ENCODE measurements at places on chromosomes 13 and 19.

DNA sequence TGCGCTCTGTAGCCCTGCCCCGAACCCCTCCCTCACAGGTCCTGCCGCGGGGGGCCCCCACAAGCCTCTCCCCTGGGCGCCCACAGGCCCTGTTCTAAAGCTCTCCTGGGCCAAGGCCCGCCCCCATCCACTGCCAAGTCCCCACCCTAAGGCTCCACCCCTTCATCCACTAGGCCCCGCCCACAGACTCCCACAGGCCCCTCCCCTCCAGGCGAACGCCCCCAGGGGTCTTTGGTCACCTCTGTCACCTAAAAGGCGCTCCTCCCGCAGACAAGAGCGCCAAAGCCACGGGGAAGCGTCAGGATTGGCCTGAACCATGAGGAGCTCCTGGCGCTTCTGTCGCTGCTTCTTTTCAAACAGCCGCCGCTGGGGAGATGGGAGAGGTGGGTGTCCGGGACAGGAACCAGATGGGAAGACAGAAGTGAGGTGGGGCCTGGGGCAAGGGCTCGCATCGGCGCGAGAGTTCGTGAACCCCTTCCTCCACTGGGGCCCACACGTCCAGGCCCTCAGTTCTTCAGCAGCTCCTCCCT lies 2.3 kb downstream of the TULP2 start:
- peak; percentile 49 for DNase-seq

- no peak for DNase-seq
These were observed 23.3 kb downstream of the PRR12 start for GRCh38 chr19:49614096-49614833.

DNA sequence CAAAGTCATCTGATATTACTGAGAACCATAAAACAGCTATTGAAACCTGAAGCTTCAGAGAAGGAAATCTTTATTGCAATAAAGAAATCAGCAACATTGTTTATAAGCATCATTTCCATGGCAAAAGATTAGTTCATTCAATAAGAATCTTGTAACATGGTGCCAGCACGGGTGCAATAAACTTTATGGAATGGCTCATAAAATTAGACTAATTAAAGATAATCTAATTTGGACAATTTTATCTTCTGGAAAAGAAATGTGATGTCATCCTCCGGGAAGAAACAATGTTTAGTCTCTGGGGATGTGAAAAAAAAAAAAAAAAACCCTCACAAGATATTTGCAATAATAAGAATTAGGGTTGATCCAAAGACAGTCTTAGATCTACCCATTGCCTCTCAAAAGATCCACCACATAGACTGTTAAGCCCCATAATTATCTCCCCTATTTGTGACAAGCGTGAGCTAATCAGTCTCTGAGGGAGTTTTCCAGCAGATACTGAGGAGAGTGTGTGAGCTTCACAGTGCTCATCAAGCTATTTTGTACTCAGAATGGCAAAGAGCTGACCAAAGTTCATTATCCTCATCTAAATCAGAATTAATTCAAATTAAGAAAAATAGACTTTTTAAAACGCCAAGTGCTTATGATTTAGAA lies 297.0 kb upstream of the EDNRB start:
- DNase-seq: no peak

- DNase-seq: no peak
These were observed 19.6 kb downstream of the ELL start for GRCh38 chr19:18502246-18502637.

GRCh38 chr19:39325778-39326665 lies 5.4 kb upstream of the LRFN1 start:
- DNase-seq: no peak

DNA sequence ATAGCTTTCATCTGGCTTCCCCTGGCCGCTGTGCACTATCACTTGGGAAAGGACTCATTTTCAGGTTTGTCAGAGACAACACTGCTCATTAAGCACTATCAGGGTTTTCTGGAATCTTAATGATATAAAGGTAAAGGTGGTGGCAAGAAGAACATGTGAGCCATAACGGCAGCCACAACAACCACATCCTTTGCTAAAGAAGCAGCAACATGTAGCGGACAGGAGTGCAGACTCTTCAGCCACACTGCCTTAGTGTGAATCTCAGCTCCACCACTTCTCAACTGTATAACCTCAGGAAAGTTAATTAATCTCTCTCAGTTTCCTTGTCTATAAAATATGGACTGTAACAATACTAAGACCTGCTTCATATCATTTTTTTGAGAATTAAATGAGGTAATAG lies 24.1 kb upstream of the MIR17HG start:
- no peak for DNase-seq

DNA sequence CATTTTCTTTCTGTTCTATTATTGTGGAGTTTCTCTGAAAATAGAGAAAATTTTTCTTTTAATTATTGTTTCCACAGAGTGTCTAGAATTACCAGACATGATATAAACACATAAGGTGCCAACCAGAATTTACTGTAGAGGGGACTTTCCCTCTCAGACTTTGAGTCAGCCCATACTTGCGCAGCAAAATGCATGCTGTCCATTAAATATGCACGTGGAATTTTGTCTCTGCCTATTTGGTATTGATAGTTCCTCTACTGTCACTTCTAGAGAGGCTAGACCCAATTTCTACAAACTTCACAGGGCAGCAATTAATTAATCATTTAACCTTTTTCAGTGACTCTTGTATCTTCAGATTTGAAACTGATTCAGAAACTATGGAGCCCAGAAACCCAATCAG lies 8.9 kb downstream of the ZNF93 start:
- DNase-seq: no peak

- no peak for DNase-seq
These were observed 537 bp downstream of the NAT14 start for GRCh38 chr19:55485439-55486011.

DNA sequence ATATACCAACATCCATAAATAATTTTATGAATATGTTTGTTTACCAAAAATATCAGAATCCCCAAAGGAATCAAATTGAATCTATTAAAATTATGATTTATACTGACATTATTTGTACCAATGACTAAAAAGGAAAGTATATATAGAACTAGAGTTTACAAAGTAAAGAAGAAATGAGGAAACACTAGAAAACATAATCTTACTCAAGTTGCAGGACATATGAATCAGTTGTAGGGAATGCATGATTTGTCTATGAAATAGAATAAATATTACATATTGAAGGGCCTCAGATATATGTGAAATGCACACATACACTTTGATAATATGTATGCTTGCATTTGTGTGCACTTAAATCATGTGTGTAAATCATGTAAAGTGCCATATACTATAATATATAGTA lies 1466.4 kb downstream of the EFNB2 start:
- DNase-seq: no peak

- no peak for DNase-seq
These were observed 62.4 kb downstream of the URI1 start for GRCh38 chr19:30004403-30004802.

DNA sequence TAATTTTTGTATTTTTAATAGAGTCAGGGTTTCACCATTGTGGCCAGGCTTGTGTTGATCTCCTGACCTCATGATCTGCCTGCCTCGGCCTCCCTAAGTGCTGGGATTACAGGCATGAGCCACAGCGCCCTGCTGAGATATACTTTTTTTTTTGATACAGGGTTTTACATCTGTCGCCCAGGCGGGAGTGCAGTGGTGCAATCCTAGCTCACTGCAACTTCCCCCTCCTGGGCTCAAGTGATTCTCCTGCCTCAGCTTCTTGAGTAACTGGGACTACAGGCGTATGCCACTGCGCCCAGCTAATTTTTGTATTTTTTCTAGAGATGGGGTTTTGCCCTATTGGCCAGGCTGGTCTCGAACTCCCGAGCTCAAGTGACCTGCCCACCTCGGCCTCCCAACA lies 2.0 kb downstream of the COLGALT1 start:
- DNase-seq: no peak

GRCh38 chr19:40465025-40465556 lies 454 bp downstream of the BLVRB start:
- DNase-seq: no peak

GRCh38 chr19:36489118-36489919 lies at the start of gene ZNF566:
Gene ZNF566, minus strand, starts transcription at chr19:36489561. Its CDS starts 13,004 bp downstream, at chr19:36476557.
- DNase-seq: peak; percentile 89

GRCh38 chr19:2756477-2756876 lies 16.7 kb upstream of the SLC39A3 start:
- DNase-seq: no peak

DNA sequence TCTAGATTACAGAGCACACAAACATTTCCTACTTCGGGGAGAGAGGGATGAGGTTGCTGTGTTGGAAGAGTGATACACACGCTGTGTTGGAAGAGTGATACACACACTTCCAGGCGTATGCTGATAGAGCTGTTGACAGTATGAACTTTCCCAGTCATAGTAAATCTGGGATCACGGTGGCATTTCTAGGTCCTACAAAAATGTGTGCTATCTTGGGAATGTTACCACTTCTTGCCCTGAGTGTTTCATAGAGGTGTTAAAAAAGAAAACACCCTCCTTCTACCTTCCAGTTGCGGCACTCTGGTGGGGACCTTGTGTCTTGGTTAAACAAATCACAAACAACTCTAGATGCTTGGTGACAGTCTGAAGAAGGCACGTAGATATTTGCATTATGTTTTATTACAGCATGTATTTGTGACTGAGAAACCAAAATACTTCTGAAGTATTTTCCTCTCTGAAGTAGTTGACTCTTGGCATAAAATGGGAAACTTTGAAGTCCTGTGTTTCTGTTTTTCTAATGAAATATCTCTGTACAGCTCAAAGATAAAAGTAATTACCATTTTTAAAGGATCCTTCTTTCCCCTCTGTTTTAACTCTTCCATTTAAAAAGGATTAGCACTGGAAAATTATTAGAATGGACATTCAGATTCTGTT lies 52.5 kb downstream of the ARHGAP35 start:
- DNase-seq: no peak

- DNase-seq: peak; percentile 91
These were observed at the start of gene PIAS4 for GRCh38 chr19:4007021-4007835. Gene PIAS4, plus strand, starts transcription at chr19:4007736. Its CDS starts 25 bp downstream, at chr19:4007761.

GRCh38 chr13:113425941-113426590 lies 27.2 kb downstream of the ADPRHL1 start:
- no peak for DNase-seq

DNA sequence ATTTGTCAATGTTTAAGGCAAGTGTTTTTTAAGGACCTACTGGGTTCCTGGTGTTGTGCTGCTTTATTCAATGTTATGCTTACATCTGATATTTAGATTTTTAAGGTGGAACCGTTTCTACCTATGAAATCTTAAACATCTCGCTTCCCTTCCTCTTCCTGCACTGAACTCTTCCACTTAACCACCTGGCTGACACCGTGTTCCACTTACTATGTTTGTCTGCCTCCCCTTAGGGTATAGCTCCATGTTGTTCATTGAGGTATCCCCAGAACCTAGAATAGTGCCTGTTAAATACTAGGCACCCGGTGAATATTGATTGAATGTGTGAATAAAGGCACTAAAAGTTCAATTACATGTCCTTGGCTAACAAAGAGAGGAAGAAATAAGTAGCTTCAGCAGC lies 104.9 kb downstream of the RNF17 start:
- DNase-seq: no peak

DNA sequence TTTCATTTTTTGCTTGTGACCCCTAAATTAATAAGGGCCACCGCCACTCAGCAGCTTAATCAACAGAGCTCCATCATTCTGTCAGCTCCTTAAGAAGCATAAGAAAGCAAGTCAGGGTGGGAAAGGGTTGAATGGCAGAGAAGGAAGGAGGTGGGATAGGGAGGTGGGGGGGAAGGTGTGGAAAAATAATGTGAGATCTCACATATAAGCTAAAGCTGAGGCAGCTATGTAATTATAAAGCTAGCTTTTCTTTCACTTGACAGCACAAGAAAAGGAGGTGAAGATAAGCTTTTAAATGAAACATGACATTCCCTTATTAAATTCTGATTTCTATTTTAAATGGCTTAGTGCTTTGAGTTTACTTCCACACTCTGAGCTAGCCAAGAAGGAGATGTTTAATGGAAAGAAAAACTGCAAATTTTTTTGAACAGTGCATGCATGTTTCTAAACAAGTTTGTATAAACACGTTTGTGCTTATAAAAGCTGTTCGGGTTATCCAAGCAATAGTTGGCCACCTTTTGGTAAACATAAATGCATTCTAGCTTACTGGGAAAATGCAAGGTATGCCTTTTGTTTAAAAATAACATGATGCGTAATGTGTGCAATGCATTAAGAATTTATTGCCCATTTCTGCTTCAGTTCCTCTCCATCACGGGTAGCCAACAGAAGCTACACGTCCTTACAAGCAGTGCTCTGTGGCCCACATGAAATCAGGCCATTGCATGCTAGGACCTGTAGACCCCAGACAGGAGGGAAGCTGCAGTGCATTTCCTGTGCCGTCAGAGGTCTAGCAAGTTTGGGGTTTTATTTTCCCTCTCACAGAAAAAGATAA lies 96.2 kb downstream of the LHFPL6 start:
- no peak for DNase-seq

GRCh38 chr19:12464769-12465168 lies 19.8 kb downstream of the ZNF709 start:
- DNase-seq: no peak

- DNase-seq: no peak
These were observed 20.1 kb upstream of the MRI1 start for GRCh38 chr19:13744174-13744573.

- no peak for DNase-seq
These were observed 24.0 kb downstream of the UQCRFS1 start for GRCh38 chr19:29189033-29189360.

DNA sequence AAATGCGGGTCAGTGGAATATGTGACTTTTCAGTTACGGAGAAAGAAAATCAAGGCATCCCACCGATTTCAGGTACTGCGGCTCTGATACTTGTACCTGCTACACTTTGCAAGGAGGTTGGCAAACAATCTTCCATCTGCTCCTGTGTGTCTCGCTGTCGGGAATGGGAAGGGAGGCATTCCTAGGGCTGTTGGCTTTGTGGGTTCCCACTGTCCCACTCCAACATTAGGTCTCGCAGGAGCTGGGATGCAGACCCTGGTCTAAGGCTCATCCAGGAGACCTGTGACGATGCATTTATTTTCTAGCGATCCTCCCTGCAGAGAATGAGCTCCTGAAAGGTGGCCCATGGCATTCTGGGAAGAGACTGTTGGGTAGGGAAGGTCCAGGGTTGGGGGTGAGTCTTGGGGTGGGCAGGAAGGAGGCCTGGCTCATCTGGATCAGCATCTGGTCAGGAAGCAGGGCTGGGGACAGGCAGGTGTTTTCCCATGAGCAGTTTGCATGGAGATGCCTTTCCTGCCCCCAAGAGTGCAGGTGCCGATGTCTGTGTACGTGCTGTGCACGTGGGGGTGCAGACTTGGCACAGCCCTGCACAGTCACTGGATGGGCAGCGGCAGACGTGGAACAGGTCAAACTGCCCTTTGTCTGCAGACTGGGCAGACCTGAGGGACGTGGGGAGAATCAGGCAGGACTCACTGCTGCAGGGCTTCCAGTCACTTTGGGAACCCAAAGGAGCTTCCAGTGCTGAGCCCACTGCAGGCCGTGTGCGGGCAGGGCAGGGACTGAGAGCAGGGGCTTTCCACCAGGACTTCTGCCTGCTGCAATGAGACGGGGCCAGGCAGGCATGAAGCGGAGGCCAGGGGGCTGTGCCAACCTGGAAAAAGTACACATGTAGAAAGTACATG lies 152.4 kb downstream of the TEX29 start:
- DNase-seq: no peak

DNA sequence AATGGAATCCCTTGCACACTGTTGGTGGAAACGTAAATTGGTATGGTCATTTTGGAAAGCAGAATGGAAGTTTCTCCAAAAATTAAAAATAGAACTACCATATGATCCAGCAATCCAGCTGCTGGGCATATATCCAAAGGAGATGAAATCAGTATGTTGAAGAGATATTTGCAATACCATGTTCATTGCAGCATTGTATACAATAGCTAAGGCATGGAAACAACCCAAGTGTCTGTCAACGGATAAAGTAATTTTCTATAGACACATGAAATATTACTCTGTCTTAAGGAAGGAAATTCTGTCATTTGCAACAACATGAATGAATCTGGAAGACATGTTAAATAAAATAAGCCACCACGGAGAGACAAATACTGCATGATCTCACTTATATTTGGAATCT lies 124.7 kb downstream of the GPC5 start:
- no peak for DNase-seq

Measured in stimulated activated CD4-positive, alpha-beta T cell treated with anti-CD3 and anti-CD28 coated beads, Interleukin-12 subunit alpha, Interleukin-12 subunit beta, amount 100 ng/mL, for 4 hours (primary cell).